Non-pigmented ciliary epithelial cell (primary cell): ENCODE measurements at places on chromosomes 2 and 18.

DNA sequence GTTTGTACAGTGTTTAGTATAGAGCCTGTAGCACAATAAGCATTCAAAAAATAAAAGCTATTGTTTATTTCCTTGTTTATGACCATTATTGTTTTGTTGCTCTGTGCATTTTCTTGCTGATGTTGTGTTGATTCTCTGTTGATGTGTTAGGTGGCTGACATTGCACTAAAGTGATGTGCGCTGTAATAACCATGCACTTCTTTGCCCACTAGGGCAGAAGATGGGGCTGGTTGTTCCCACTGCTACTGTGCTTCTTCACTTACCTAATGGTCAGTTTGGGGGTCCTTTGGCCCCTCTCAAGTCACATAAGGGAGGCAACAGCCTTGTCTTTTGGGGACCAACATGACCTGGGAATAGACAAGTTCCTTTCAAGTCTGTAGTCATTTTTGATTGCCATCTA, 6.0 kb downstream of the SCG2 start:
- DNase-seq = no peak

- DNase-seq = no peak
Measured at GRCh38 chr18:24586662-24587360, 126.4 kb downstream of the HRH4 start.

GRCh38 chr2:111061191-111061590, 59.5 kb upstream of the BCL2L11 start:
- DNase-seq = no peak

- DNase-seq = no peak
Measured at GRCh38 chr18:49096021-49096420, 145.3 kb upstream of the SMAD7 start.

- DNase-seq = no peak
Measured at GRCh38 chr2:71153585-71154224, 23.3 kb downstream of the MPHOSPH10 start.

DNA sequence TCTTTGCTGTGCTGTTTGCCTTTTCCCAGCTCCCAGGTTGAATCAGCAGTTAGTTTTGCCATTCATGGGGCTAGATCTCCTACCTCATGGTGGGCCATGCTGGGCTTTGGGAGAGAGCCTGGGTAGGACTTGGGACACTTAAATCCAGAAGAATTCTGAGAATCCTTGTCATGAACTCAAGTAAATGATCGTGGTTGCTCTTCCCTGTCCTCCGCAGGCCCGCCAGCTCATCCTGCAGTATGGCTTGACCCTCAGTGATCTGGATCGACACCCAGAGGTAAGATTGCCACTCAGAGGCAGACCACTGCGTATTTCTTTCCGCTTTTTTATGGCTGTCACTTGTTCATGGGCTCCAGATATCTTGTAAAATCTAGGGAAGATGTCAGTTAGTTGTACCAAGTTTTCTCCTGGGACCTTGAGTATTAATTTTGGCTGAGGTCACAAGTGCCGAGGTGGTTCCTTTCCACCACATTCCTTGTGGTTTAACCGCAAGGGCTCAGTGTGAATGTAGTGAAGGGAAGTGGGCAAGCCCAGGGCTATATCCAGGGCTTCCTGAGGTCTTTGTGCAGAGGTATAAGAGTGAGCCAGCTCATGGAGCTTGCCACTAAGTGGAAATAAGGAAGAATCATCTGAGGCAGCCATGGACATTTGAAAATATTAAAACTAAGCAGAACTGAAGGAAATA, 37.7 kb downstream of the RPIA start:
- no peak for DNase-seq

GRCh38 chr2:16939771-16940170, 274.1 kb upstream of the CYRIA start:
- DNase-seq = no peak

- DNase-seq = no peak
Measured at GRCh38 chr2:3134026-3134571, 243.5 kb downstream of the EIPR1 start.

DNA sequence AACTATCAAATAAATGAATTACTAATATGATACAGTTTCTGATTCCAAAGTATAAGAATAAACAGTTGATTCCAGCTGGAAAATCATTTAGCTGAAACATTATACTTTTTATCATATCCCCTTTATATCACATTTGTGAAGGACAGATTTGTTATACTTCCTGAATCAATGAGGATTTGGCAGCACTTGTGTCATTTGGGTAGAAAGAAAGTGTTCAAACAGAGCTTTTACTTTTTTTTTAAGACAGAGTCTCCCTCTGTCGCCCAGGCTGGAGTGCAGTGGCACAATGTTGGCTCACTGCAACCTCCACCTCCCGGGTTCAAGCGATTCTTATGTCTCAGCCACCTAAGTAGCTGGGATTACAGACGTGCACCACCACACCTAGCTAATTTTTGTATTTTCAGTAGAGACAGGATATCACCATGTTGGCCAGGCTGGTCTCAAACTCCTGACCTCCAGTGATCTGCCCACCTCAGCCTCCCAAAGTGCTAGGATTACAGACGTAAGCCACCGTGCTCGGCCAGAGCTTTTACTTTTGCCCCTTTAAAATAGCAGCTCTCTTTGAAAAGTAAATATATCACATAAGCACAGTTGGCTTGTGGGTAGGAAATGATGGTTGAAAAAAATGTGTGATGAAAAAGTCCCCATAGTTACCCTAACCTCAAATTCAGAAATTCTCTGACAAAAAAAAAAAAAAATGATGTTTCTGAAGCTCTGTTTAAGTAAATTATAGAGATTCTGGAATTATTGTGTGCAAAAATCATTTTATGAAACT, 95.2 kb downstream of the DTNA start:
- no peak for DNase-seq

DNA sequence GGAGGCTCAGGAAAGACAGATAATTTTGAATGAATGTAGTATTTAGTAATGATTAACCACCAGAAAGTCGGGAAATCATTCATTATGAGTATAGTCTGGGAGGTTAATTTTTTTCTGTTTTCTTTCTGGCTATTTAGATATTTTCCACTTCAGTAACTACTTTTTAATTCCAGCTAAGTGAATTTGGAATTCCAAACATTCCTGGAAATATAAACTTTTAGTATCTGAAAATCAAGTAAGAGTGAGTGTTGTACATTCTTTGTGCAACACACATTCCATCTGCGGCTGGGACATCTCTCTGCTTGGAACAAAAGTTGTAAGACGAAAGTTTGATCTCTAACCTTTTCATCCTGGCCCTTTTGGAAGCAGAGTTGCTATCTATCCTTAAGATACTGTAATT, 275.7 kb upstream of the SPRED2 start:
- peak; percentile 30 for DNase-seq

- DNase-seq = no peak
Measured at GRCh38 chr2:60965499-60965785, 52.1 kb upstream of the PEX13 start.

DNA sequence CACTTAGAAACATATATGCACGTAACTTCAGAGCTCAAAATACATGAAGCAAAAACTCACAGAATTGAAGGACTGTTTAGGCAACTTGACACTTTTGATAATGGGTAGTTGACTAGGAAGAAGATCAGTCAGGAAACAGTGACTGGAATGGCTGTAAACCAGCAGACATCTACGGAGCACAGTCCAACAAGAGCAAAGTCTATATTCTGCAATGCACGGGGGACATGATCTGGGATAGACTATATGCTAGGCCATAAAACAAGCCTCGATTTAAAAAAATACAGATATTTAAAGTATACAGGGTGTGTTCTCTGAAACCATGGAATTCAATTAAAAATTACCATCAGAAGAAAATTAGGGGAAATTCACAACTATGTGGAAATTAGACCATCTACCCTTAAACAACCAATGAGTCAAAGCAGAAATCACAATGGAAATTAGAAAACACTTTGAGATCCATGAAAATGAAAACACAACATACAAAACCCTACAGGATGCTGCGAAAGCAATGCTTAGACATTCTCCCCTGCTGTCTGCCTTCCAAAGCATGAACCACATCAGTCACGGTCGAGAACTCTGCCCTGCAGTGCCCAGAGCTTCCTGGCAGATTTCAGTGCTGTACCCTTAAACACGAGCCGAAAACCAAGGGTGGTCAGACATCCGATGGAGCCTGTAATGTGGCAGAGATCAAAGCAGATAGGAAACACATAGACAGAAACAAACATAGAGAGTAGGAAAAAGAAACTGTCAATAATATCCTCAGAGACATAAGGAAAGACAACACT, 651.9 kb upstream of the HS6ST1 start:
- DNase-seq = no peak
